Stimulated activated CD8-positive, alpha-beta memory T cell treated with anti-CD3 and anti-CD28 coated beads, Interleukin-2, amount 100 ng/mL, for 1 hour (primary cell): ENCODE measurements at places on chromosomes 1 and 21.

DNA sequence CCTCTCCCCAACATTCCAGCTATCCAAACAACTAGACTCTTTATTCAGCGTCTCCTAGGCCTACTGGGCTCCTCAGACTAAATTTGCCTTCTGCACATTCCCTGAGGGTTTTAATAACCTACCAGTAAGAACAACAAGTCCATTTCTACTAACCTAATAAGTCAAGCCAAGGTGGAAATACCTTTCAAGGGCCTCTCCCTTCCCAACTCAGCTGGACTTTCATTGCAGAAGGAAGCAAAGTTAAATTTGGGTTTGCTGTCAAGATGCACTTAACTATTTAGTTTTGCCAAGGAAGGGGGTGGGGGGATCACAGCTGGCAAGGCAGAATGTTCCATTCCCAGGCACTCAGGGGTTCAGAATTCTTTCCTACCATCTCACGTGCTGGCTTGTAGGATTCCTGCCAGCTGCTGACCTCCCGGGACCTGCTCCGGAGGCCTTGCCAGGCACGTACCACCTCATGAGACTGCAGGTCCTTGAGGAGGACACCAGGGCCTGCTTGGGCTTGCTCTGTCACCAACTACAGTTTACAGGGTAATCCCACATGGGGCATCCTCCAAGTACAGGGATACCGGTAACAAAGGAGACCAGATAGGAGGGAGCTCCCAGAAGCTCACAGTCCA, 29.8 kb downstream of the SLC30A1 start:
- DNase-seq = no peak

- DNase-seq = no peak
Observed at GRCh38 chr21:33976082-33977016, 60.7 kb upstream of the ATP5PO start.

- DNase-seq = no peak
Observed at GRCh38 chr1:35825255-35825654, 17.4 kb downstream of the AGO4 start.

- no peak for DNase-seq
Observed at GRCh38 chr1:191536791-191537429, 621.4 kb upstream of the RGS18 start.

GRCh38 chr1:78009276-78009675, 4.5 kb downstream of the DNAJB4 start:
- DNase-seq = no peak

- no peak for DNase-seq
Observed at GRCh38 chr1:30173560-30173959, 549.8 kb downstream of the MATN1 start.

DNA sequence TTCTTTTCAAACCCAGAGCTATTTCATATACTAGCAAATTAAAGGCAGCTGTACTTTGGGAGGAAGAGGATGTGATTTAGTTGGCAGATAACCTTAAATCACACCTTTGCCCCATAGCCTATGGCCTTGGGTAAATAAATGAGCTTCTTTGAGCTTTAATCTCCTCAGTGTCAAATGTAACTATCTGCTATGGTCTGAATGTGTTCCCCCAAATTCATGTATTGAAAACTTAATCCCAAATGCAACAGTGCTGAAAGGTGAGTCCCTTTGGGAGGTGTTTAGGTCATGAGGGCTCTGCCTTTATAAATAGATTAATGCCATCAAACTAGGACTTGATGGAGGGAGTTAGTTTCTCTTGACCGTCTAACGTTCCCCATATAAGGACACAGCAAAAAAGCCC, 85.8 kb downstream of the LTN1 start:
- no peak for DNase-seq

- no peak for DNase-seq
Observed at GRCh38 chr1:243441601-243442000, 185.8 kb downstream of the SDCCAG8 start.

DNA sequence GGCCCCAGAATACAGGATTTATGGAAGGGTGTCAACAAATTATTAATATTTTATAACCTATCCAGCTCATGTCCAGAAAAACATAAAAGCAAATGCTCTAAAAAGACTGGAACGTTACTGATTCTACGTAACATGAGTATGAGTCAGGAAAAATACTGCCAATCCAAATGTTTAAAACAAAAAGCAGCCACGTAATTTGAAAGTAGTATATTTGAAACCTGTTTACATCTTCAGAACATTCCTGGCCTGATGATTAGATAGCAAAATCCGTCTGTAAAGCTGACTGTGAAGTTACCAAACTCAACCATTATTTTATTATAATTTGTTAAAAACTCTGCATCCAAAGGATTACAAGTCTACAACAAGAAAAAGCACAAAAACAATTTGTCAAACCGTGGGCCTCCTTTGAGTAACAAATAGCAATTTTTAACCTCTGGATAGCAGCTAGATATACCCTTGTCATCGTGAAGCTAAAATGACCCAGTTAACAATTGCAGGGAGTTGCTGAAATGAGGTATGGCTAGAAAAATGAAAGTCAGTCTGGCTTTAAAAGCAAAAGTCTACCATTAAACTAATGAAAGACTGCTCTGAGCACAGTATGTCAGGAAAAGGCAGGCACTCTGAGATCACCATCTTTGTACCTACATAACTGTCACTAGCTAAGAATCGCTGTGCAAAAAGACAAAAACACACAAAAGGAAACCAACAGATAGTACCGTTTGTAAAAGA, 1.2 kb downstream of the UBR4 start:
- no peak for DNase-seq

GRCh38 chr21:25002676-25003075, 604.6 kb downstream of the MRPL39 start:
- DNase-seq = no peak

GRCh38 chr1:162904023-162904422, 43.0 kb upstream of the CCDC190 start:
- no peak for DNase-seq

DNA sequence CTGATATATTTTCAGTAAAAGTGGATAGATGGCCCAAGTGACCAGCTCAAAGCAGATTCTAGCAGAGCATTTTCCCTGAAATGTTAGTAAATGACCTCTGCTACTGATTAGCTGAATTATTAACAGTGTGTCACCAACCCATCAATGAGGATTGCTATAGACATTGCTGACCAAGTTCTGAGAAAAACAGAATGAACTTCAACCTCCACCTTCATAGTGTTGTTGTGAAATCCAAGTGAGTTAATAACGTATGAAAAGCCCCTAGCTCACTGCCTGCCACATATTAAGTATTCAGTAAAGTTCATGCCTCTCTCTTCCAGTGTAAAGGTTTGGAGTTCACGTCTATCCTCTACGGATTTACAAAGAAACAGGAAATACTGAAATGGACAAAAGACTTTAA, 15.8 kb downstream of the PLPP3 start:
- DNase-seq = no peak

DNA sequence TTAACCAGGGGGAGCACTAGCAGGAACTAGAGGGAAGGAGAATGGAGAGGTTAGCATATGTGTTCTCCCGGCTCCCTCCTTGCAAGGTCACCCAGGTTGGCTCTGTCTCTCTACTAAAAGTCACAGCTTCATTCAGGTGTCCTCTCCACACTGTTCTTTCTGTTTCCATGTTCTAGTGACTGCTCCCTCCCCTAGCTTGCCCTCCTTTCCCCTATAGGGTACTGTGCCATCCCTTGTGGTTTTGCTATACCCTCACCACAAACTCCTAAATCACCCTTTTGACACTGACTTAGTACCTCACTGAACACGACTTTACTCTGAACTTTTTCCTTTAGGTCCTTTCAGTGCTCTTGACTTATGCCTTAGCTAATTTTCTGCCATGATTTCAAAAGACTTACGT, 389.3 kb downstream of the ST6GALNAC3 start:
- no peak for DNase-seq

GRCh38 chr1:16905110-16905867, 9.5 kb downstream of the RNU1-2 start:
- no peak for DNase-seq

- DNase-seq = no peak
Observed at GRCh38 chr1:226937940-226938725, 2.0 kb upstream of the COQ8A start.

DNA sequence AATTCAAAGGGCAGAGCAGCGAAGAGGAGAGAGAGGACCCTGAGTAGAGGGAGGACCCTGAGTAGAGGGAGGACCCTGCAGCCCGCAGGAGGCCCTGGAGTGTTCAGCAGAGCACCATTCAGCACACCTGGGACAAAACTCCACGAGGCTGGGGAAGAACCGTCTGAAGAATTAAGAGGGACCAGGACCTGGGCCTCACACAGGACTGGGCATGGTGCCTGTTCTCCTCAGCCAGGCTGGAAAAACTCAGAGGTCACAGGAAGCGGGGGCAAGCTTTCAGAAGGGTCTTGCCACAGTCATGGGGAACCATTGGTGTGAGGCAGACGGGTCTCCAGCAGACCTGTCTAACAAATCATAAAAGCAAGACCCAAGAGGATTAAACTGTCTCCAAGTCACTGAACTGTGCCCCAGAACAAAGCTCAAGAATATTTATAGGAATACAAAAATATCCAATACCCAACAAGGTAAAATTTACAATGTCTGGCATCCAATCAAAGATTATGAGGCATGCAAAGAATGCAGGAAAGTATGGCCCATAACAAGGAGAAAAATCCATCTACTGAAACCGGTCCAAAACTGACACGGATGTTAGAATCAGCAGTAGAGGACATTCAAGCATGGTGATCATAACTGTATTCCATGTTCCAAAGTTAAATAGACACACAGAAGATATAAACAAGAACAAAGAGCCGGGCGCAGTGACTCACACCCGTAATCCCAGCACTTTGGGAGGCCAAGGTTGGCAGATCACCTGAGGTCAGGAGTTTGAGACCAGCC, 30.6 kb downstream of the MORN1 start:
- DNase-seq = no peak

DNA sequence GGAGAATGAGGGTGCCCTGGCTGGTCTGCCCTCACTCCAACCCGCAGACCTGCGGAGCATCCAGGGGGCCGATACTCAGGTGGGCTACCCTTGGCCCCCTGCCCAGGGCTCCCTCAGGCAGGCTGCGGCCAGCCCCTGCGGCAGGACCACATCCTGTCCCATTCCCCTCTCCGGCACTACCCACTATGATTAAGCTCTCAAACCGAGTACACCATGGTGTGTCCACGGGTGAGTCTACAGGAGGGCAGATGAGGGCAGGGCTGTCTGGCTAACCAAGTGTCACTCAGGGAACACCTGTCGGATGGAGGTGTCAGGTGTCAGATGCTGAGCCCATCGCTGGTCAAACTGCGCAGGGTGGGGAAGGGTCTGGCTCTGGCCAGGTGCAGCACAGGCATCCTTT, 47.2 kb downstream of the SLC66A1 start:
- DNase-seq = no peak

GRCh38 chr1:77313491-77313890, 31.7 kb downstream of the AK5 start:
- DNase-seq = no peak

DNA sequence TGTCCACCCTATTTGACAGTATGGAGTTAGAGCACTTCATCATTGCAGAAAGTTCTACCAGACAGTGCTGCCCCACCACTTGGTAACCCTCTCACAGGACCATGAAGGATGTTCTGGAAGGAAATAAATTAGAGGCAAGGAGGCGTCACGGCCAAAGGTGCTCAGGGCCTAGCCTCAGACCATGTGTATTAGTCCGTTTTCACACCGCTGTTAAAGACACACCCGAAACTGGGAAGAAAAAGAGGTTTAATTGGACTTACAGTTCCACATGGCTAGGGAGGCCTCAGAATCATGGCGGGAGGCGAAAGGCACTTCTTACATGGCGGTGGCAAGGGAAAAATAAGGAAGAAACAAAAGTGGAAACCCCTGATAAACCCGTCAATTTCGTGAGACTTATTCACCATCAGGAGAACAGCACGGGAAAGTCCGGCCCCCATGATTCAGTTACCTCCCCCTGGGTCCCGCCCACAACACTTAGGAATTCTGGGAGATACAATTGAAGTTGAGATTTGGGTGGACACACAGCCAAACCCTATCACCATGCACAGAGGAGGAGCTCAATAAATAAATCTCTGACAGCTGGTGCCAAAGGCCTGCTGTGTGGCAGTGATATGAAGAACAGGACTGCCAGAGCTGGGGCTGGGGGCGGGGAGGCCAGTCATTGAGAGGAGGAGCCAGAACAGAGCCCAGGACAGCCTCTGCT, 75.8 kb downstream of the FHAD1 start:
- no peak for DNase-seq

- DNase-seq = no peak
Observed at GRCh38 chr1:43427941-43428340, 25.8 kb downstream of the HYI start.

GRCh38 chr1:203424861-203425662, 50.5 kb upstream of the PRELP start:
- no peak for DNase-seq

- DNase-seq = no peak
Observed at GRCh38 chr1:27584453-27584852, 19.5 kb downstream of the AHDC1 start.

DNA sequence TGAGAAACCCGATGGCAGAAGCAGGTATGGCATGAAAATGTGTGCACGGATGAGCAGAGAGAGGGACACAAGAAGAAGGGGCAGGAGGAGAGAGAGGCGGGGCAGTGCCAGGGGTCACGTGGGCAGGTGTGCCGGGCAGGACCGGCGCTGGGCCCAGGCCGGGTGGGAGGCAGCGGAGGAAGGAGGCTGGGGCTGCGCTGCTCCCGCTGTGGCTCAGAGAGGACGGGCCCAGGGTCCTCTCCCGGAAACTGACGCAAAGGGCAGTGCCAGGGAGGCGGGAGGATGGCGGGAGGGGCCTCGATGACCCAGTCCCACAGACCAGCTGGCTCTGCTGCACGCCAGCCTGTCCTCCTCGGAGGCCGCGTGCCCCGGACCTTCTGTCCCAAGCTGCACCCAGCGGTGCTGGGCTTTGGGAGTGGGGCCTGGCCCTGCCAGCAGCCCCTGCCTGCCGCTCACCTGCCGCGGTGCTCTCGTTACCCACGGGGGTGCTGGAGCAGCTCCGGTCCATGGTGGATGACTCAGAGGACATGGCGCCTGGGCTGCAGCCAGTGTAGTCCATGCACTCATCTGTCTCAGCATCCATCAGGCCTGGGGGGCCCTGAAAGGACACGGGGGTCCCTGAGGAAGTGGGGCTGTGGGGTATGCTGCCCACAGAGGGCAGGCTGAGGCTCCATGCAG, 153.9 kb downstream of the CASZ1 start:
- no peak for DNase-seq

DNA sequence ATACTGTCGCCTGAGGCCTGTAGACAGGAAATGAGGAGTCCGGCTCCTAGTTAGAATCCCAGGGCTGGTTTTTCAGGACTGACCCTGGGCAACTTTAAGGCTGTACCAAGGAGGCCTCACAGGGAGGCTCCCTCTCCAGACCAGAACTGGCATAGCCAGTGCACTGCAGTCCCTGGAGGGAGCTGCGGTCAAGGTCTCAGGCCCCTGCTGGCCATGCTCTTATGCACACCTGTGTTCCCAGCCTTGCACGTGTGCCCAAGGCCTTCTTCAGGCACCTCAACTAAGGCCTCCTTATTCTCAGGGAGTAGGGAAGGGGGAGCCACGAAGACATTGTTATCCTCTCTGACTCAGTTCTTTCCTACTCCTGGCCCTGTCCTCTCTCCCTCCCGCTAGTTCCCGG, 22.0 kb upstream of the IFNAR1 start:
- DNase-seq = no peak

DNA sequence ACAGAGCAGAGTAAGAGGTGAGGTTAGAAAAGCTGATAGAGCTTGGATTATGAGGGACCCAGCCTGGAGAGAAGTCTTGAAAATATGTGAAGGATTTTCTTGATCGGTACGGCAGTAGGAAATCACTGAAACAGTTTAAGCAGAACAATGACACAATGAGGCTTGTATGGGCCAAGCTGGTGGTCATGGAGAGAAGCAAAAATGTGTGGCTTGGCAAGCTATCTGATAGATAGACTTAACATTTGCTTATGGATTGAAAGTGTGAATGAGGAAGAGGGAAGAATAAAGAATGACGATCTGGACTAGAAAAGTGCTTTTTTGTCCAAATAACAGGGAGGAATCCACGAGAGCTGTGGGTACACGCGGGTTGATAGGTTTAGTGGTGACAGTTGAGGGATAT, 15.4 kb upstream of the XPR1 start:
- DNase-seq = no peak
